ENCODE measurements at places on chromosomes 2 and 18. TPM values are rescaled to one million over a fixed set of nuclear protein-coding genes. Genes with fewer than 3 reads are reported as not detected.

The C2orf66 gene
- total RNA-seq, result not detected

The SLC40A1 gene
- total RNA-seq, result 1.5 TPM

The NXPH2 gene
- not detected for total RNA-seq

The NCKAP1 gene
- total RNA-seq, result 96.1 TPM

The PRKAG3 gene
- total RNA-seq, result not detected

The MAPK4 gene
- 0.15 TPM for total RNA-seq

The FNDC4 gene
- 3.8 TPM for total RNA-seq

The ITGB6 gene
- total RNA-seq, result 1.2 TPM

The NCKAP5 gene
- 0.61 TPM for total RNA-seq

The AFF3 gene
- 0.08 TPM for total RNA-seq

The CTIF gene
- total RNA-seq, result 12.5 TPM

The DPYSL5 gene
- total RNA-seq, result 3.7 TPM

The TBR1 gene
- total RNA-seq, result 0.01 TPM

The CD28 gene
- total RNA-seq, result not detected

The SDC1 gene
- 144 TPM for total RNA-seq

The ARHGAP25 gene
- total RNA-seq, result 0.29 TPM

The ASXL3 gene
- total RNA-seq, result not detected

The DLX2 gene
- 0.63 TPM for total RNA-seq

The PKDCC gene
- total RNA-seq, result 21.2 TPM

The CYP27A1 gene
- total RNA-seq, result 0.18 TPM

The SERPINB10 gene
- not detected for total RNA-seq

The ACKR3 gene
- total RNA-seq, result 7.7 TPM

The REG3G gene
- not detected for total RNA-seq

The IL1R2 gene
- total RNA-seq, result 1.0 TPM

The ANKRD30B gene
- not detected for total RNA-seq

The MC4R gene
- not detected for total RNA-seq

The ANKRD29 gene
- total RNA-seq, result 17.6 TPM

The PJVK gene
- 1.6 TPM for total RNA-seq
